Hematopoietic multipotent progenitor cell treated with erythropoietin and hydrocortisone succinate and interleukin-3 and kit ligand, for 15 days (in vitro differentiated cells): ENCODE measurements at places on chromosomes 3 and 15.

DNA sequence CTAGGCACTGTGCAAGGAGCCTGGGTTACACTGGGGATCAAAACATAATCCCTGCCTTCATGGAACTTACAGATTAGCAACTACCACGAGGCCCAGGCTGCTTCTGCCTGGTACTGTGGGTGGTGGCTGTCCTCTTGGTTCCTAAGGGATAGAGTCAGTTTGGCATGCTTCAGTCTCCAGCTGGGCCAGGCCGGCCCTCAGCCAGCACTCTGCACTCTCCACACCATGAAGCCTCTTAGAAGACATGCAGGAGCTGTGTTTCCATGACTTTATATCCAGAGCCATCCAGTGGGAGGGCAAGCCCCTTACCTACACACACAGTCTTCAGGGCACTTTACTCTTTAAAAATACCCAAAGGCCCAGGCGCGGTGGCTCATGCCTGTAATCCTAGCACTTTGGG, 54.4 kb downstream of the ATP1B3 start:
- no peak for DNase-seq

GRCh38 chr3:69669070-69669469, 70.2 kb upstream of the MITF start:
- DNase-seq, result no peak

- DNase-seq, result no peak
These were observed 52.7 kb downstream of the ROPN1B start for GRCh38 chr3:126021702-126022101.

DNA sequence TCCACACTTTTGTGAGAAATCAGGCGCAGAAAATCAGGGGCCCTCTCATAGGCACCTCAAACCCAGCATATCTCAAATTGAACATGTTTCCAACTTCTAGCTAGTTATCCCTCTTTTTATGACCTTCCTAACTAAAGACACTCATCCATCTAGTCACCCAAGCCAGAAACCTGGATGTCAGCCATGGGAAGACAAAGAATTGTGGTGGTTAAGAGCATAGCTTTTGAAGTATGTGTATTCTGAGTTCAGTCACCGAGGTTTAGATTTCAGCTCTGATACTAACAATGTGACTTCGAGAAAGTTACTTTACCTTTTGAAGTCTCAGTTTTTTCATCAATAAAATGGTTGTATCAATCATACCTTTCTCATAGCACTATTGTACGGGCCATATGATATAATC, 495.5 kb downstream of the NLGN1 start:
- DNase-seq, result no peak

- DNase-seq, result no peak
These were observed 245.9 kb upstream of the IGF1R start for GRCh38 chr15:98402486-98402885.

DNA sequence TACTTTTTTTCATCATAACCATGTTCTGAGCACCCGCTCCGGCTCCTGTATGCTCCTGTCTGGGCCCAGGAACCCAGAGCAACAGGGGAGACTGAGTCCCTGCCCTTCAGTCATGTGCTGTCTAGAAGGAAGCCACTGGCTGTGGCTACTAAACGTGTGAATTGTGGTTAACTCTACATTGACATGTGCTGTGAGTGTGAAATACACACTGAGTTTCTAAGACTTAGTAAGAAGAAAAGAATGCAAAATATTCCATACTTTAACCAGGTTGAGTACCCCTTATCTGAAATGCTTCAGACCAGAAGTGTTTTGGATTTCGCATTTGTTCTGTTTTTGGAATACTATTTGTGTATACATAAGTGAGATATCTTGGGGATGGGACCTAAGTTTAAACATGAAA, 42.8 kb upstream of the CGNL1 start:
- DNase-seq, result no peak

GRCh38 chr15:41820791-41821423, 7.0 kb upstream of the JMJD7 start:
- no peak for DNase-seq

DNA sequence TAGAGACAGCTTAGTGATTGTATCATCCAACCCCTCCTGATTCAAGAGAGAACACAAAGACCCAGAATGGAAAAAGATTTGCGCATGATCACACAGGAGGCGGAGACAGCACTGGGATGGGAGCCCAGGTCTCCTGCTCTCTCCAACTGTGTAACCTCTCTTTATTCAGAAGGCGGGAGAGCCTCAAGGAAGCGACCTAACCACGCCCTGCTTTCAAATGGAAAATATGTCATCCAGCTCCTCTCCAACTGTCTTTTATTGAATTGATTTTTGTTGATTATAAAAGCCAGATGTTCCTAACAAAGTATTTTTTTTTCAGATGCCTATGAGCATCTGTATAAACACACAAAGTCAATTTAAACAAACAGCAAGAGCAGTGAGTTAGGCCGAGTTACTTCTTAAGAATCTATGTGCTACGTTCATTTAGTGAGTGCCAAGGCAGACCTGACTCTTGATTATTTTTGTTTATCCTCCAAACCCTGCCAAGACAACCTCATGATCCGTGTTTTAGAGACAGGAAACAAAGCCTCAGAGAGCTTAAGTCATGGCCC, 74.5 kb downstream of the BFSP2 start:
- DNase-seq, result no peak

GRCh38 chr15:76299786-76300185, 11.5 kb downstream of the ETFA start:
- no peak for DNase-seq

- DNase-seq, result no peak
These were observed 1.1 kb downstream of the FAM107A start for GRCh38 chr3:58575971-58576652.

- no peak for DNase-seq
These were observed 13.5 kb downstream of the SNX33 start for GRCh38 chr15:75661100-75661755.

- DNase-seq, result no peak
These were observed 37.6 kb downstream of the TMCC1 start for GRCh38 chr3:129855832-129856419.

DNA sequence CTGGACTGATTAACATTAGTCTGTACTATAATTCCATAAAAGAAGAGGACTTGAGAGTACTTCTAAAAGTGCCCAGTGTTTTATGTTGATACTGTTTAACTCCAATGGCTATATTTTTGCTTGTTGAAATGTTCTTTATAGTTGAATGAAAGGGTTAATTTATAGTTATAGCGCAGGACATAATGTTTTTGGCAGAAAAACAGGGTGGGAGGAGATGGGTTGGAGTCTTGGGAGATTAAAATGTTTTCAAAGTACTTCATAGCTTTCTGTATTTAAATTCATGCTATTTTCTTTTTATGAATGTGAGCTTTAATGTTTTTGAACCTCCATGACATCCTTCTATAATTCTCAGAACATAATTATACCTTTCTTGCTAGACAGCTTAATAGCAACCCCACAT, 108.2 kb downstream of the CNTN3 start:
- DNase-seq, result no peak

GRCh38 chr3:73624821-73625665, at the start of gene PDZRN3:
Gene PDZRN3, minus strand, starts transcription at chr3:73624941.
- DNase-seq, result no peak

DNA sequence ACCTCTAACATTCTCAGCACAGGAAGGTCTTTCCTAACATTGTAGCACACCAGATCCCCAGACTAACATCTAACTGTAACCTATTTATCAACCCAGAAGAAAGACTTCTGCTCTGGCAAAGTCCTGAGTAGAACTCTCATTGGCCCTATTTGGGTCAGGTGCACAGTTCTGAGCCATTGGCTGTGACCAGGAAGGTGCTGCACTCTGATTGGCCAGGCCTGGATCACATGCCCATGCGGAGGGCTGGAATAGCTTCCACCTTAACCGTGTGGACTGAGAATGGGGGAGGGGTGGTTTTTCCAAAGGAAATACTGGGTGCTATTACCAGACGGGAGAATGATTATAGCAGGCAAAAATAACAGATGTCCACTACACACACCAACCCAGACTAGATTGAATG, 11.5 kb downstream of the FEZF2 start:
- no peak for DNase-seq

GRCh38 chr15:39785139-39785538, 2.5 kb upstream of the FSIP1 start:
- DNase-seq, result no peak

DNA sequence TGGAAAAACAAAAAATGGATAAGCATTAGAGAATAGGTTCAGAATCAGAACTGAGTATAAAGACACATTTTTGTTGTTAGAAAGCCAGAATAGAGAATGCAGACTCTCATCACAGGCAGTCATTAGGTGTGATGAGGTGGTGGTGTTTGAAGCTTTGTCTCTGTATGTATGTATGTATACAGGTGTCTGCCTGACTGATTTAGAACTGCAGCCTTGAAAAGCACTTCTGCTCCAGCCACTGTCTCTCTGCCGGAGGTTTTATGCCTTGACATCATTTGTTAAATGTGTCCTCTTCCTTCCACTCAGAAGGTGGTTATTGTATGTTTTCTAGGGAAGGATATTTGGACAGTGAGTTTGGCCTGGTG, 80.7 kb upstream of the ZBED2 start:
- no peak for DNase-seq

DNA sequence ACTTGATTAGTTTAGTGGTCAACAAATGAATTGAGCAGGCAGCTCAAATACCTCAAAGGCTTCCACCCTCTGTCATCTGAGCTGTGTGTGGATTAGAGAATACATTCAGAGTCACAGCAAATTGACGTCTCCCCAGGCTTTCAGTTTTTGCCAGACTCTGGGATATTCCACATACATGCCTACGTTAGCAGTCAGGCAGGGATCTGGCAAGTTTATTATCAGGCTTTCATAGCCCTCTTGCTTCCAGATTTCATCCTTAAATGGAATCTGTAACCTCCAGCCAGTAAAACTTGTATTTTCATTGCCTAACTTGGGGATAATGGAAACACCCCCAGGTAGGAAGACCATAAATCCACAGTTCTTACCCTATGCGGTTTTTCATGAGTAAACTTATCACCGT, 115.9 kb downstream of the RASA2 start:
- no peak for DNase-seq
